Kidney capillary endothelial cell (primary cell): ENCODE measurements at places on chromosomes 6 and 20.

- no peak for DNase-seq
Observed at GRCh38 chr20:38748861-38749149, 545 bp downstream of the ACTR5 start.

GRCh38 chr20:54469293-54469692 is 6.1 kb upstream of the DOK5 start:
- no peak for DNase-seq

- DNase-seq: no peak
Observed at GRCh38 chr6:99178168-99178567, 171.3 kb downstream of the FAXC start.

DNA sequence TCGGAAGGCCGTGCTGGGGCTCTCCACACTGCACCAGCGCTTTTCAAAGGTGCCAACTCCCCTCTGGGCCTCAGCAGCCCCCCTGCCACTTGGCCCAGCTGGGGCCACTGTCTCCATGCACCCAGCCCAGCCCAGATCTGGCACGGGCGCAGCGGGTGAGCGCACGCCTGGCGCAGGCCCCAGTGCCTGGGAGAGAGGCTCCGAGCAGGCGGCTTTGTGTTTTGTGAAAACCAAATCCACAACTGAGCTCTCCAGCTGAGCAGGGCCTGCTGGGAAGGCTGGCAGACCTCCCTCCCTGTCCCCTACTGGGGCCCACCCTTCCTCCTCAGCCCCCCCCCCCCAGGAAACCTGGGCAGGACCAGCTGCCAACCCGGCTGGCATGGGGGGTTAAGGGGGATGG is 17.0 kb downstream of the MDGA1 start:
- no peak for DNase-seq

DNA sequence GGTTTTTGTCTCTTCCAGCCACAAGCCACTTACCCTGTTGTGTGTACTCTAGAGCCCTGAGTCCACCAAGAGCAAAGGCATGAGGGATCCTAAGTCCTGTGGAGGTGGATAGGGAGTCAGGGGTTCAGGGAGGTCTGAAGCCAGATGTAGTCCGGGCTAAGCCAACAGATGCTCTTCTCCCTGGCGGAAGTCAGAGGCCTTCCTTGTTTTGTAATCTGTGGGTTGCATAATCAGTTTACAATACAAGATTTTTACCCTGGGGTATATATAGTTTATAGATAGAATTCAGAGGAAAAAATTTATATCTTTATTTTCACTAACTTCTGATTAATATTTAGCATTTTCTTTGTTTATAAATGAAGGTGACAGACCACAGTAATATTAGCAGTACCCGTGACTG is 9.2 kb downstream of the LAMP5 start:
- DNase-seq: no peak

GRCh38 chr6:75210885-75211739 is 5.3 kb upstream of the COL12A1 start:
- DNase-seq: peak; percentile 69

GRCh38 chr6:148955441-148955840 is 208.6 kb downstream of the UST start:
- no peak for DNase-seq

DNA sequence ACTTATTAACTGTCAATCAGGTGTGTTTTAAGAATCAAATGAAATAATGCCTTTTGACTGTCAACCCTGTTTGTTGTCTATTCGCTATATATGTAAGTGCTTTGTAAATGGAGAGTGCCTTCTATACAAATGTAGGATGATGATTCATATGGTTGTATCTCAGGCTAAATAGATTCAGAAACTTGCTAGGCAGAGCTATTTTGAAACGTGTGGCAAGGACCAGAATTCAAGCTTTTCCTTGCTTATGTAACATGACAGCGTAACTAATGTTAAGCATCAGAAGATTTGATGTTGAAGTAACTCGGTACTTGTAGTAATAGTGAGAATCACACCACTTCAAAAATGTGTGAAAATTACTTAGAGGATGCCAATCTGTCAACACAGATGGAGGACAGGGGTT is 3.4 kb downstream of the OGFRL1 start:
- DNase-seq: no peak

GRCh38 chr20:32089637-32090362 is 19.7 kb upstream of the TM9SF4 start:
- DNase-seq: no peak

DNA sequence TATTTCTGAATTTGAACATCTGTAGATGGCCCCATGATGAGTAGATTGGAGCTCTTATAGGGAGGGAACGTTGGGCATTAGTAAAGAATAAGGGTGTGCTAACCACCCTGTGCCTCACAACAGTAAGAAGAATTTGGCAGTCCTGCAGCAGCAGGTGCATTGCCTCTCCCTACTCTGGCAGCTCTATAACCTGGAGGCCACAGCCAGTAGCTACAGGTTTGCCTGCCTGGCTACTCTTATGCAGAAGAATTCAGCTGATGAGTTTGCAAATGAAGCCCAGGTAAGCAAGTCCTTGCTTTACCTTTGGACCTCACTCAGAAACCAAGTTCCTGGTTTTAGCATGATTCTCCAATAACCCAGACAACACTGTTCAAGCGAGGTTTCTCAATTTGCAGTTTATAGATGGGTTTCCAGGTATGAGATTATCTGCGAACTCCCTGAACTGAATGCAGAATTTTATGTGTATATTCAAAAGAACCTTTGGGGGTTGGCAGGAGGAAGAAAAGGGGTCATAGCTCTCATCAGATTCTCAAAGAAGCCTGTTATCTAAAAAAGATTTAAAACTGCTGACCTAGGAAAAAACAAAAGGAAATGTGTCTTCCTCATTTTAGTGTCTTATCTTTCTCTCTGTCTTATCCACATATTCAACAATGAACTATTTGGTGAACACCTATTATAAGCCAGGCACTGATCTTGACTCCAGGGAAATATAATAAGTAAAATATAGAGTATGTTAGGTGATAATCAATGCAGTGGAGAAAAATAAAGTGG is 18.9 kb downstream of the TREML1 start:
- no peak for DNase-seq

GRCh38 chr6:38753707-38754106 is 38.6 kb downstream of the DNAH8 start:
- DNase-seq: no peak

DNA sequence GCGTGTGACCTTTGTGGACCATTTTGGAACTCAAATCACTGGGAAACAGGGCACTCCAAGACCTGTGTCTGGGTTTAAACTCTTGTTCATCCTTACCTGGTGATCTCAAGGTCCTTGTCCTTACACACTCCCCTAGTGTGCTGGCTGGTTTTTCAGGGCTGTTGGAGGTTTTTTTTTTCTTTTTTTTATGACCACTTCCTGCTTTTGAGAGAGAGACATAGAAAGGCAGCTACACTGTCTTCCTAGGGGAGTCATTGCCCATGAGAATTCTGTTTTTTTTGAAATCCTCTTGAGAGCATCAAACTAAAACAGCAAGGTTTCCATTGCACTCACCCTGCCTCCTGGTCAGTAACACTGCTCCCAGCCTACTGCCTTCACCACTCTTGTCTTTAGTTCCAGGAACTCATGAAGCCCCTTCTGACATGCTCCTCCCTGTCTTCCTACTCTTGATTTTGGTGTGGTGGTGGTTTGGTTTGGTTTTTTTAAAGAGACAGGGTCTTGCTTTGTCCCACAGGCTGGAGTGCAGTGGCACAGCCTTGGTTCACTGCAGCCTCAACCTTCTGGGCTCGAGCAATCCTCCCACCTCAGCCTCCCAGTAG is 28.6 kb downstream of the PRPH2 start:
- no peak for DNase-seq

- no peak for DNase-seq
Observed at GRCh38 chr6:137761072-137761471, 106.0 kb upstream of the TNFAIP3 start.

- DNase-seq: no peak
Observed at GRCh38 chr6:45635284-45635867, 257.6 kb upstream of the SUPT3H start.

DNA sequence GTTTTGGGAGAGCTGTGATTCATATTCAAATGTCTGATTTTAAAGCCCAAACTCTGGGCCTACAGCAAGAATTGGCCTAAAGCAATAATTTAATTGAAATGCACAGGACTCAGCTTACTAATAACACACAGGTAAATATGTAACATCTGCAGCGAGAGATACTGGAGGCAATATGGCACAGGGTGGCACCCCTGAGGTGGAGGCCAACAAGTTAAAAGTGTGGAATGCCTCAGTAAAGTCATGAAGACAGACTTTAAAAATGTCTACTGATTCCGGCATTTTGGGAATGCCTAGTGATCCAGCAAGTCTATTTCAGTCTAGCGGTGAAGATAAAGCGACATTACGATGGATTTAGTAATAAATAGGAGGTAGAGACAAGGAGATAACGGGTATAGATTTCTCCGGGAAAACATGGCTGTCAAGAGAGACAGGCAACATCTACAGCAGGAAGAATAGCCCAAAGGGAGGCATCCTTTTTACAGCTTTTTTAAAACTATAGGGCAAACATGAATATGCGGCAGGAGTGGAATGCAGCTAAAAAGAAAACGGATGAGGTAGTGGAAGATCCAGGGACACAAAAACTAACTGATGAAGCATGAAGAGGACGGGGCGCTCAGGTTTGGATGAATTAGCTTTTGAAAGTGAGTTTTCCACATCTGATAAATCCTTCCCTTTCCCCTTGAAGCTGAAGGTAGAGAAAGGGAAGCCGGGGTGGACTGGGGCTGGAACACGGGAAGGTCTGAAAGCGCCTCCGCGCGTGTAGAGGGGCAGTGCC is 1.2 kb downstream of the NANP start:
- DNase-seq: peak; percentile 7

- no peak for DNase-seq
Observed at GRCh38 chr6:37940074-37940847, 120.7 kb downstream of the ZFAND3 start.

GRCh38 chr6:84258268-84258667 is 30.8 kb upstream of the CEP162 start:
- no peak for DNase-seq

- DNase-seq: no peak
Observed at GRCh38 chr20:48461091-48461734, 366.6 kb downstream of the PREX1 start.

DNA sequence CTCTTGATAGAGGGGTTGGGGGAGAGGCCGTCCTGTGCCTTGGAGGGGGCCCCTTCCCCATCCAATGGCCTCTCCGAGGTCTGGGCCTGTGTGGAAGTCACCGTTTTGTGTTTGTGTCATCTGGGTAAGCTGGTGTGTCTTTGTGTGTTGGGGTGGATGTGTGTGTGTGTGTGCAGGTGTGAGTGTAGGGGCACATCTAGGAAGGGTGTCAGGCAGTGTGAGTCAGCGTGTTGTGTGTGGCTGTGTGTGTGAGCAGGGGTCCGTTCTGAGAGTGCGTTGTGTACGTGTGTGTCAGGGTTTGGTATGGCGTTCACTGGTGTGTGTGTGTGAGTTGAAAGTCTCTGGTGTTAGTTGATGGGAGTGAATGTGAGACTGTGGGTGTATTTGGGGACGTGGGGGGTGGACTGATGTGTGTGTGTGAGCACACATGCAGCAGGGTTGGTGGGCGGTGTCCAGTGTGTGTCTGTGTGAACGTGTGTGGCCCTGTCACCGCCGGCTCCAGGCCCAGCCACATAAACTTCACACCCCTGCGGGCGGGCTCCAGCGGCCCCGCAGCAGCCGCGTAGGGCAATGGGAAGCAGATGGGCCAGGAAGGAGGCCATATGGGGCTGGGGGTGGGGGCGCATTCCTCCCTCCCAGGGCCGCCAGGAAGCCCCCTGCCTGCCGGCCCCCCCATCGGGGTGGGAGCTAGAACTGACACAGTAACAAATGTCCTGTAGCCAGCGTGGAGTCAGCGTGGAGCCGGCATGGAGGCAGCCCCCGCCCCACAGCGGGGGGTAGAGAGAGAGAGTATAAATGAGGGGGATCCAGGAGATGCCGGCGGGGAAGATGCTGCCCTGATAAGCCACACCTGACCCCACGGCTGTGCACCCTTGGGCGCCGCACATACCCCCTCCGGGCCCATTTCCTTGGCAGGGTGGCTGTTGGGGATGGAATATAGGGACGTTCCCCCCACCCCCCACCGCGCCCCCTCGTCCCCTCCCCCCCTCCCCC is 32.1 kb downstream of the SNAI1 start:
- no peak for DNase-seq

DNA sequence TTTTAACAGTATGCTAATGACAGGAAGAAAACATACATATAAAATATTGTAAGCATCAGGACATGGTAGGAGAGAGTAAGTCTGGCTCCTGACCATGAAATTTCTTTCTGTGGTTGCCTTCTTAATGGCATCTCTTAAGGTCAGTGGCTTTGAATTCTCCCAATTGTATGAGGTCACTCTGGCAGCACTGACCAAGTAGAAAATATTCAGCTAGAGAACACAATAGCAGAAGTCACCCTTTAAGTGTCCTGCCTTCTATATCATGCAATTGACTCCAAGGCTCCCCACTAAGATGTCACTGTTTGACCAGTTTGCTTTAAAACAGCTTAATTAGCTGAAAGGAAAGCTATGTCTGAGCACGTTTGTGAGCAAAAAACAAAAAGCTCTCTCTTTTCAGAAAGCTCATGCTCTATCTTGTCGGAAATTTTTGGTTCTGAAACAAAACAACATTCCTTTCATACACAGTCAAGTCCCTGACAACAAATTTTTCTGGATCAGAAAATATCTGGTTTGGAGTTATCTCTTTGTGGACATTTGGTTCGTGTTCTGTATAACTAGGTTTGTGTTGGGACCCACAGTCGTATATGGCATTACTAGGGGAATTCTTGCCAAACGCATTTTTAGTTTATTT is 120.9 kb upstream of the IFNGR1 start:
- no peak for DNase-seq

GRCh38 chr6:20932284-20932683 is 398.0 kb downstream of the CDKAL1 start:
- DNase-seq: no peak

DNA sequence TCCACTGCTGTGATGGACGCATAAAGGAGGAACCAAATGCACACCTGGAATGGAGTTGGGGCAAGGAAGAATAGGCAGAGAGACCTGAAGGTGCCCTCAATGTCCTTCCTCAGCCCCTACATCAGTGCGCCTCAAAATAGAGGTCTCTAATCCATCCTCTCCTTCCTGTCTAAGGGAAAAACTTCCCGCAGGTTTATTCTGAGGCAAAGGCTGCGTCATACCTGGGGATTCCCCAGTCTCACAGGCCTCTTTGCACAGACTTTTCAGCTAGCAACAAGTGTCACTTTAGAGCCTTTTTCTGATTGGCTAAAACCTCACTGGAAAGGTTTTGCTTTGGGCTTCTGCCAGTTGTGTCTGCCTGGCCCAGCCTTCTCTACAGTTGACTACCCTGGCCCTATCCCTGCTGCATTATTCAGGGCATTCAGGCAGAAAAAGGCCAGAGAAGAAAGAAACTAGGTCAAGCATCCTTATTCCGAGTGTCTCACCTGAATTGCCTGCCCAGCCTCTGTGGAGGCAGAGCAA is 1.8 kb upstream of the HLA-DQB1 start:
- DNase-seq: no peak

DNA sequence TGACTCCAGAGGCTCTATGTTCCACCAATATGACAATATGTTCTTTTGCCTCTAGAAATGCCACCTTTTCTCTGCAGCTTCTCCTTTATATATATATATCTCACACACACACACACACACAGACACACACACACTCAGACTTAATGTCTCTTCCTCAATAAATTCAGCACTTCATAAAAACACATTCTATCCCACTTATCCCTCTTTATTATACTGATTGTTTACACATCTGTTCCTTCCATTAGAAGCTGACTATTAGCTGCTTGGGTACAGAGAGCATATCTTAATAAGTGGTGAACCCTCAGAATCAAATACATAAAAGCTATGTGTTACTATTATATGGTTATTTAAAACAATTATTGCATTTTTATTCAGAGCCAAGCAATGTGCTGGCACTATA is 23.3 kb downstream of the NRSN1 start:
- no peak for DNase-seq

- peak; percentile 5 for DNase-seq
Observed at GRCh38 chr6:145067430-145067829, 667.9 kb downstream of the EPM2A start.

- no peak for DNase-seq
Observed at GRCh38 chr20:44355498-44356352, at the start of gene HNF4A. Gene HNF4A, plus strand, starts transcription at chr20:44355699. Its CDS starts 106 bp downstream, at chr20:44355805.
